Erythroblast (primary cell): ENCODE measurements at places on chromosomes 6 and 20.

- no peak for DNase-seq
Measured at GRCh38 chr6:105310371-105310770, 92.5 kb downstream of the PREP start.

- no peak for DNase-seq
Measured at GRCh38 chr20:36096435-36096834, 58.1 kb upstream of the EPB41L1 start.

DNA sequence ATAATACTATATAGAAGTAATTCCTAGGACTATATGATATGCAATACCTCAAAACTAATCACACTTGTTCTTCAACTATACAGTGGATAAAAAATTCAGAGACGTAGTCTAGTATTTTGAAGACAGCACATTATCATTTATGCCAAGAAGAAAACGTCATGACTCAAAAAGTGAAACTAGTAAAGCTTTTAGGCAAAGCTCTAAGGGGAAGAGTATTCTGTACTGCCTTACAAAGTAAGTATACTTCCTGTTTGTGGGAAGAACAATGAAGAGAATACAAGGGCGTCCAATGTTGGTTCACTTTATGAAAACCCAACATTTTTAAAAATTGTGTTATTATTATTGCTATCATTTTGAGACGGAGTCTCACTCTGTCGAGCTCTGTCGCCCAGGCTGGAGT, 27.9 kb downstream of the LOC128125822 start:
- DNase-seq, result no peak

- DNase-seq, result peak; percentile 26
Measured at GRCh38 chr20:3177746-3178485, 4.6 kb upstream of the LZTS3 start.

- DNase-seq, result no peak
Measured at GRCh38 chr6:109024784-109025183, 69.9 kb downstream of the SESN1 start.

- no peak for DNase-seq
Measured at GRCh38 chr6:169386411-169387057, 132.9 kb upstream of the THBS2 start.

DNA sequence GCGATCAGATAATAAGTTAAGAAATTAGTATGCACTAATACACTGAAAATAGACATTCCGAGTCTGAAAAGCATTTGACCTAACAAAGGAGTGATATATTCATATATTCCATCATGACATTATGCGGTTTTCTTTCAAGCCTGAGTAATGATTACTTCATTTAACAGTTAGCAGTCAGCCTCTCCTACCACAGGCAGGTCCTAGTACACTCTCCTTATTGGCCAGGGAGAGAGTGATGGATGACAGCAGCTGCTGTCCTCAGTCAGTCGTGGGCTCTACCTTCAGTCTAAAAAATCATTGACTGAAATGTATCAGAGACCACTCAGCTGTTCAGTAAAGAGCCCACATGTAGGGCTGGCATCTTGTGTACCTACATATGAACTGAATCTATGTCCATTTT, 33.2 kb upstream of the VGLL2 start:
- no peak for DNase-seq

- no peak for DNase-seq
Measured at GRCh38 chr6:140032189-140032588, 657.7 kb upstream of the CITED2 start.

- DNase-seq, result peak; percentile 27
Measured at GRCh38 chr20:52312132-52312729, 120.7 kb upstream of the ZFP64 start.

DNA sequence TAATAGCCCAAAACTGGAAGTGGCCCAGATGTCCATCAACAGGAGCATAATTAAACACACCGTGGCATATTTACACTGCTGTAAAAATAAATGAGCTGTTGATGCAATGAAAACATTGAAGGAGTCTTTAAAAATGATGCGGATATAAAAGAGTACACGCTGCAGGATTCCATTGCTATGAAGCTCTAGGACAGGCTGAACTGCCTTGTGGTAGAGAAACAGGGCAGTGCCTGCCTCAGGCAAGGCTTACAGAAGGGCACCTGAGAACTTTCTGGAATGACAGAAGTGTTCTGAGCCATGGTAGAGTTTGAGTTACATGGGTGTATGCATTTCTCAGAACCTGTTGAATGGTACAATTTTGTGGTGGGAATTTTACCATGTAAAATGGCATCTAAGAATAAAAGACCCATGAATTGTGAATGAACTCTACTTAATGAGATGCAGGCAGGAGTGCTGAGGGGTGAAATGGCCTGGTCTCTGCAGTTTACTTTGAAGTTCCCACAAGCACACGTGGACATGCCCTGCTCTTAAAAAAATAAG, 45.3 kb upstream of the RIN2 start:
- no peak for DNase-seq

DNA sequence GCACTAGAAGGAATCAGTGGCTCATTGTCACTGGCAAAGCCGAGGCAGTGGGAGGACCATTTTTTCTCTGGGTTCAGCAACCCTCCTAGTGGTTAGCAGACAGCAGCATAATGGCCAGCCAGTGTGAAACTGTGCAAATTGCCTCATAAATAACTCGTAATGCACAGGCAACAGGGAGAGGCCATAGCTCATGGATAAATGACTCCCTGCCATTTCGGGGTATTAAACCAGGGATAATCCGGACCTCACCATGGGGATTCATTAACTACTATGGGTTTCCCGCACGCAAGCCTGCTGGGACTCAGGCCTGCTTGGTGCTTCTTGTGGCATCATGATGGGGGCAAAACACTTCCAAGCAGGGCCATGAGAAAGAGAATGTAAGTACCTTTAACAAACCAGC, 158.2 kb upstream of the CHD6 start:
- no peak for DNase-seq

GRCh38 chr6:6942091-6942490, 165.7 kb upstream of the RREB1 start:
- DNase-seq, result no peak

- no peak for DNase-seq
Measured at GRCh38 chr6:32190911-32191677, 1.1 kb upstream of the PBX2 start.

GRCh38 chr6:149031201-149031858, 284.5 kb downstream of the UST start:
- DNase-seq, result no peak

DNA sequence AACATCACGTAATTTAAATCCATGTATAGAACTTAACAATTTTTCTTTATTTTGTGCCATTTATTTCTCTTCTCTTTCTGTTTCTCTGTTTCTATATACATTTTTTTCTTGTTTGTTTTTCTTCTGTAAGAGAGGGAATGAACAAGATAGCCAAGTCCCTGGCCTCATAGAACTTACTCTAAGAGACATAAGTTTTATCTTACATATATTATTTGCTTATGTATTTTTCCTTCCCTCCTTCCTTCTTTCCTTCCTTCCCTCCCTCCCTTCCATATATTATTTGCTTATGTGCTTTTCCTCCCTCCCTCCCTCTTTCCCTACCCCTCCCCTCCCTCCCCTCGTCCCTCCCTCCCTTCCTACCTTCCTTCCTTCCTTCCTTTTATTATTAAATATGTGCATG, 13.0 kb downstream of the DOK5 start:
- DNase-seq, result no peak

DNA sequence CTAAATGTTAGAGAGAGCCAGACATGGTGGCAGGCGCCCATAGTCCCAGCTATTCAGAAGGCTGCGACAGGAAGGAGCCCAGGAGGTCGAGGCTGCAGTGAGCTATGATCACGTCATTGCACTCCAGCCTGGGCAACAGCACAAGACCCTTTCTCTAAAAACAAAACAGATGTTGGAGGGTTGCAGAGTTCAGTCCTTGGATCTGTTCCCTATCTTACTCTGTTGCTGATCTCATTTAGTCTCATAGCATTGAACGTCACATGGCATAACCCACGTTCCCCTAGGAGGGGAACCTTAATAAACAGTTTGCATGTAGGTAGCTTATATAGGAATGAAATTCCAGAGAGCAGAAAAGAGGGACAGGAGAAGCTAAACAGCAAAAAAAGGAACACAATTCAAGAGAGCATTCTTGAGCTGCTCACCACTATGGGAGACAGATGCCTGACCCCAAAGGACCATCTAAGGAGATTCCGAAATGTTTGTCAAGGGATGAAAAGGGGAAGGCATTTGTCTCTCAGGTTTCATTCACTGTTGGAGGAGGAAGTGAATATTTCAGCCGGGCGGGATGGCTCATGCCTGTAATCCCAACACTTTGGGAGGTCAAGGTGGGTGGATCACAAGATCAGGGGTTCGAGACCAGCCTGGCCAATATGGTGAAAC, 54.6 kb upstream of the PIM1 start:
- no peak for DNase-seq

- DNase-seq, result no peak
Measured at GRCh38 chr6:158769771-158770432, 49.3 kb downstream of the EZR start.

DNA sequence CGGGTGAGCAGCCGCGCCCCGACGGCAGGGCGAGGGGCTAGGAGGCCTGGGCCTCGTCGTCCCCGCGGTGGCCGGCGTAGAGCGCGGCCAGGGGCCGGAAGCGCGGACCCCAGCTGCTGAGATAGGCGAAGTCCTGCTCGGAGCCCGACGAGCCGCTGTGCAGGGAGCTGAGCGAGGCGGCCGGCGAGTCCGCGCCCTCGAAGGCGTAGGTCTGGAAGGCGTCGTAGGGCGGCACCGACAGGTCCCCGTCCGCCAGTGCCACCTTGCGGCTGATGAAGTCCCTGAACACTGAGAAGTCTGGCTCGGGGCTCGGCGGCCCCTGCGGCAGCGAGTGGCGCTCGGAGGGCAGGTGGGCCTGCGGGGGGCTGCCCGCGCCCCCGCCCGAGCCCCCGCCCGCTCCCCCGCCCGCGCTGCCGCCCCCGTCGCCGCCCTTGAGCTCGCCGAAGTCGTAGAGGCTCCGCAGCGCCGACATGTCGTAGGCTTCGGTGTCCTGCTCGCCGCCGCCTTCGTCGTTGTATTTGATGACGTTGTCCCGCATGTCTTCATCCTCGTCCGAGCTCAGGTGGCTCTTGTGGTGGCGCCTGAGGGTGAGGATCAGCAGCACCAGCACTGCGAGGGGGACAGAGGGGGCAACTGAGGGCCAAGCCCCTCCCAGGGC, 56.5 kb downstream of the CD40 start:
- DNase-seq, result peak; percentile 73

DNA sequence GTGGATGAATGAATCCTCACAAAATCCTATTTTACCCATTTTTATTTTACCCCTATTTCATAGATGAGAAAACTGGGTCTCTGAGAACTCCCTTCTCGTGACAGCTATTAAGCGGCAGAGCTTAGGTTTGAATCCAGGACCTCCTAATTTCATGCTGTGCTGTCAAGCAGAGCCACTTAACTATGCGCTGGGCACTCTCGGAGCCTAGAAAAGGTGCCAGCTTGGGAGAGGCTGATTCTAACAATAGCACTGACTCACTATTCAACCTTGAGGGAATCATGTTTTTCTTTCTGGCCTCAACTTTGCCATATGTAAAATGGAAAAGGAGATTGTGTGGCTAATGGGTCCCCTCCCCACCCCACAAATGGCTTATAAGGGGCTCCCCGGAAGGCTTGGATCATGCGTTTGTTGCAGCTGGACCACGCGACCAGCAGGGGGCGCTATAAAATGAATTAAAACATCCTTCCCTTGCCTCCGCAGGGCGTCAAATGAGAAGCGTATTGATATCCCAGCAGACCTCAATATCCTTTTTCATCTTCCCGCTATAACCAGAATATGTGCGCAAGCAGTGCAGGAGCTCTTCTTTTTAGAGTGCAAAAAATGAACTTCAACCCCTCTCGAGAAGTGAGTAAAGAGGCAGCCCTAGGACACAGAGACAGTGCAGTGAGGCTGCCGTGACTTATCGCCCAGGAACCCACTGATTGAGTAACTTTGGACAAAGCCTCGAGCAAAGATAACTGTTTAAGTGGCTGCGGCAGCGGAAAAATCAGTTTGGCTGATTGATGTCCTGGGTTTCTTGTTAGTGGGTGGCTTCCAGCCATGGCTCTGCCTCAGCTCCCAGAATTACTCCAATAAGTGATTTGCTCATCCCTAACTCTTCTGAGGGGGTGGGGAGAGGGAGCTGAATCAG, 12.8 kb upstream of the PDYN start:
- peak; percentile 74 for DNase-seq

DNA sequence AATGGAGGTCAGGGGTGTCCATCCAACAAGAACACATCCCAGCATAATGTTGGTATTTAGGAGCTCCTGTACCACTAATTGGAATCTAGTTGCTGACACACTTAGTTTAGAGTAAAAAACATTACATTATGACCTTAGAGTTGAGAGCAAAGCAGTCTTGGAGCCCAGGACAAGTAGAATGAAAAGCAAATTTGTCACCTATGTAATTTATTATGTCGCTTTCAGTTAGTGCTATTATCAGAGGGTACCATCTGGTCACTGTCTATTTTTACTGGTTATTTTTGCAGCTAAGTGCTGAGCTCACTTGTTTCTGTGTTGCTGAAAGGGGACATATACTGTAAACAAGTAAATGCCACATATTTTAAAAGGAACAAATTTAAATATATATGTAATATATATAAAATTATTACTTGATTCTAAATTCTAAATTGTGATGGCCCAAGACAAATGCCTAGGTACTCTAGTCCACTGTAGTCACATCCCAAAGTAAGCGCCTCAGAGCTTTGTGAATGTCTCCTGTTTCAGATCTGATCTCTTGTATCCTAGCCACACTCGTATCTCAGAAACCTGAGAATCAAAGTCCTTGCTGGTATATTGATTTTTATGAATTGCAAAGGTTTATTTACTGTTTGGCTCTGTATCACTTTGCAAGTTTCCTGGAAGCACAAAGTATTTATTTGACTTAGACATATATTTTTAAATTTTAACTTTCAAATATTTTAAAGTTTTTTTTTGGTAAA, 148.6 kb upstream of the MAN1A1 start:
- peak; percentile 7 for DNase-seq

DNA sequence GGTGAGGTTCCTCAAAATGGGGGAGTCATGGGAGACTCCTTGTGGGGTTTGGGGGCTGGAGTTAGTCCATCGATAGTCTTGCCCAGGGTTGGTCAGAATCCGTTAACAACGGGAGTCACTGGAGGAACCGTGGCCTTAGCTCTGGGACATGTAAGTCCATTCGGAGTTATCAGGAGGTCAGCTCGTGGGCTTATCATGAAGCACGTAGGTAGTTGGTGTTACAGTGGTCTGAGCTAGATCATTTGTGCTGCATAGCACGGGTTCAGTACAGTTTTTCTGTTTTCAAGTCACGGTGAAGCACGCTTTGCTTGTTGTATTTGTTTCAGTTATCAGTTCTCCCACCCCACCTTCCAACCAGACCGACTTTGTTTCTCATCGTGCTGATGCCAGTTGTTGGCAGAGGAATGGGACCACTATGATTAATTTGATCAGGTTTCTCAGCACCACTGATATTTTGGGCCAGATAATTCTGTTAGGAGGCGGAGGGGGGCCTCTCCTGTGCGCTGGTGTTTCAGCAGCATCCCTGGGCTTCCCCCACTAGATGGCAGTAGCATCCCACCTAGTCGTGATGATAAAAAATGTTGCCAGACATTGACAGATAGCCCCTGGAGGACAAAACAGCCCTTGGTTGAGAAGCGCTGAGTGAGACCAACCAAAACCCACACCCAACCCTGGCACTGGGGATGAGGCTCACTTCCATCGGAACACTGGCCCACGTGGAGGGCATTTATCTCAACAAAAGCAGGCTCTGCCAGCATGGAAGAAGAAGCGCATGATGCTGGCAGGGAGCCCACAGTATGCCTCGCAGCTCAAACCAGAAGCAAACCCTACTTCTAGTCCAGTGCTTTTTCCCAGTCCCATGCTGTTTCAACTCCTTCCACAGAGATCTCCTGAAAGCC, 2.2 kb upstream of the APMAP start:
- DNase-seq, result peak; percentile 83
